Stimulated activated CD4-positive, alpha-beta T cell treated with anti-CD3 and anti-CD28 coated beads, Interleukin-1b, Interleukin-23, amount 100 ng/mL, for 1 hour (primary cell): ENCODE measurements at places on chromosomes 7 and 10.

GRCh38 chr10:9885761-9886160 is 1131.9 kb upstream of the CELF2 start:
- no peak for DNase-seq

- no peak for DNase-seq
These were observed 33.8 kb downstream of the SLC16A9 start for GRCh38 chr10:59675812-59676211.

DNA sequence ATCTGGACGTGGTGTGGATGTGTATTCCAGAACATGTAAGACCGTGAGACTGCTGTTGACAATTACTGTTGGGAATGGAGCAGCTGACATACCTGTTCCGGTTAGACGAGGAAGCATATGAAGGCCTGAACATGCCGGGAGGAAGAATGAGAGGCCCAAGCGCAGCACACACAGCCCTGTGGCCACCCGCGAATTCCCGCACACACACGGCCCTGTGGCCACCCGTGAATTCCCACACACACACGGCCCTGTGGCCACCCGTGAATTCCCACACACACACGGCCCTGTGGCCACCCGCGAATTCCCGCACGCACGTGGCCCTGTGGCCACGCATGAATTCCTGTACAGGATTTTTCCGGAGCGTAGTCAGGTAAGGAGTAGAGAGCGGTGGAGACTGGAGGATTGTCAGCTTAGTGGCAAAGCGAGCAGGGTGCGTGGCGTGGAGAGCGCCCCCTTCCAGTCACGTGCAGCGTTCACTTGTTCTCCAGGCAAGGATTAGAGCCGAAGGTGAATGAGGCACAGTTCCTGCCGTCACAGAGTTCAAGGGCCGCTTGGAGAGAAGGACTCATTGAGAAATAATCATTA is 9.5 kb upstream of the SUN1 start:
- no peak for DNase-seq

DNA sequence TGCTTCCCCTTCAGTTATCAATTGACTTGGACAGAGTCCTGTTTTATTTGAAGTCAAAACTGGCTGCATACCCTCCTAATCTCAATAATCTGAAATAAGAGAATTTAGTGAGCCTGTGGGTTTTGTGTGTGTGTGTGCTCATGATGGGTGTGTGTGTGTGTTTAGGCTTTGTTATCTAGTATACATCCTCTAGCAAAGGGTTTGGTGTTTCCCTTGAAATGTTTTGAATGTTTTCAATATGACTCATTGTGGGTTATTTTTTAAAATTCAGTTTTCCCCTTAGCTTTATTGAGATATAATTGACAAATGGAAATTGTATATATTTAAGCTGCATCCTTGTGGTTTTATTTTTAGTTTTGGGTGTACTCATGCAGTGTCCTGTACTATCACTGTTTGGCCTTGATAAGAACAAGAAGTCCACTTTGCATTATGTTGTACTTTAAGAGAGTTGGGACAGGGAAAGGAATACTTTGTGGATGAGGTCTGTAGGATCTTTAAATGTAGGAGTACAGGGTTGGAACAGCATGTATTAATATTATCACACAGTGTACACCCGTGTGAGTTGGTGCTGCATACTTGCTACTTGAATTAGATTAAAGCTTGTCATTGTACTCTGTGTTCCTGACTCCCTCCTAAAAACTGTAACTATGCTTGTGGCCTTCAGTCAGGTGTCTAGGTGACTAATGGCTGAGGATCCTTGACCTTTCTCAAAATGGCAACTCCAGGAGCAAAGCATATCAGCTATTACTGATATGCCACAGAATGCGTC is 58.3 kb downstream of the VCL start:
- no peak for DNase-seq

DNA sequence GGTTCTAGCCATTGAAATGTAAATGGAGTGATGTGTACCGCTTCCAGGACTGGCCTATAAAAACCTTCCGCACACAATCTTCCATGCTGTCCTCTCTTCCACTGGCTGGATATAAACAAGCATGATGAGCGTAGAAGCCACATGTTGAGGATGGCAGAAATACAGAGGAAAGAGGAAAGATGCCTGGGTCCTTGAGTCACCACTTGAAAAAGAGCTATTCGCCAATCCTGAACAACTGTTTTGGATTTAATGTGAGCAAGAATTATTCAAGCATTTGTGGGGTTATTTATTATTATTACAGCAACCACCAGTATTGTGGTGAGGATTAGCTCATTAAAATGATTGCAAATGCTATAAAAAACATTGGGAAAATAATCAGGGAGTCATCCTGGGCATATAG is 45.8 kb upstream of the PLXNA4 start:
- no peak for DNase-seq

GRCh38 chr7:85226361-85227085 is 39.7 kb upstream of the SEMA3D start:
- no peak for DNase-seq

DNA sequence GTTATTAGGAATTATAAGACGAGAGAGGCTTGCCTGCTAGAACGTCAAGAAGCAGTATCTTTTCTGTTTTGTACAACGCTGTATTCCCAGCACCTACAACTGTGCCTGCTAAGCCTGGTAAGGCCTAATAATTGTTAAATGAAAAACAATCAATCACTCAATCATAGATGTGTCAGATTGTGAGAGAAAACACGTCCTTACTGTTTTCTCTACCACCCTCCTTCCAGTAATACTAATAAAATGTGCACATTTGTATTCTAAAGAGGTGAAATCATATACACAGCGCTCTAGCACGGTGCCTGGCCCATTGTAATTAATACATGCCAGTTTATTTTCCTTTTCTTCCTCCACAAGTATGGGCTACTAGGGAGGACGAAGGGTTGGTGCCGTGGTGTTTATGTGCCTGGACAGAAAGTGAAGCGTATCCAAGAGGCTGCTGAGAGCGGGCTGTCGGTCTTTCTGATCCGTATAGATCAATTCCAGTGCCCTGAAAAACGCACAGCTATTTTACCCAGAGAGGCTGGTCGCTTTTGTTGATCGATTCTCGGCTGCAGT is 1.5 kb upstream of the AUTS2 start:
- no peak for DNase-seq

DNA sequence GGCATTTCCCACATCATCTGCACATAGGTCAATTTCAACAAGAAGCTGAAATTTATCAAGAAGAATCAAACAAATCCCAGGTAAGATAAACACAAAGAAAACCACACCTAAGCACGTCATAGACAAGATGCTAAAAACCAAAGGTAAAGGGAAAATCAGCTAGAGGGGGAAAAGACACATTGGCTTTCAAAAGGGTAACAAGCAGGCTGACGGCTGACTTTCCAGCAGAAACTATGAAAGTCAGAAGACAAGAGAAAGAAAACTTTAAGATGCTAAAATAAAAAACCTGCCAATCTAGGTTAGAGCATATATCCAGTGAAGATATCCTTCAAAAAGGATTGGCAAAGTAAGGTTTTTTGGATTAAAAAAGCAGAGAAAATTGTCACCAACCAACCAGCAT is 59.9 kb upstream of the RHEB start:
- no peak for DNase-seq

- no peak for DNase-seq
These were observed 7.0 kb downstream of the RHOBTB1 start for GRCh38 chr10:60937022-60937421.

GRCh38 chr7:150979713-150980390 is 1.7 kb upstream of the KCNH2 start:
- DNase-seq, result no peak

GRCh38 chr7:73557397-73558257 is at the start of gene BCL7B:
Gene BCL7B, minus strand, starts transcription at chr7:73557690. Its CDS starts 112 bp downstream, at chr7:73557578.
- peak; percentile 56 for DNase-seq

- DNase-seq, result no peak
These were observed at the start of gene GBX1 for GRCh38 chr7:151167197-151167961. Gene GBX1, minus strand, starts transcription at chr7:151167694. Its CDS starts 146 bp downstream, at chr7:151167548.

GRCh38 chr10:19947215-19947614 is 131.0 kb downstream of the PLXDC2 start:
- no peak for DNase-seq

- DNase-seq, result no peak
These were observed 75.8 kb downstream of the JAZF1 start for GRCh38 chr7:28104811-28105210.

DNA sequence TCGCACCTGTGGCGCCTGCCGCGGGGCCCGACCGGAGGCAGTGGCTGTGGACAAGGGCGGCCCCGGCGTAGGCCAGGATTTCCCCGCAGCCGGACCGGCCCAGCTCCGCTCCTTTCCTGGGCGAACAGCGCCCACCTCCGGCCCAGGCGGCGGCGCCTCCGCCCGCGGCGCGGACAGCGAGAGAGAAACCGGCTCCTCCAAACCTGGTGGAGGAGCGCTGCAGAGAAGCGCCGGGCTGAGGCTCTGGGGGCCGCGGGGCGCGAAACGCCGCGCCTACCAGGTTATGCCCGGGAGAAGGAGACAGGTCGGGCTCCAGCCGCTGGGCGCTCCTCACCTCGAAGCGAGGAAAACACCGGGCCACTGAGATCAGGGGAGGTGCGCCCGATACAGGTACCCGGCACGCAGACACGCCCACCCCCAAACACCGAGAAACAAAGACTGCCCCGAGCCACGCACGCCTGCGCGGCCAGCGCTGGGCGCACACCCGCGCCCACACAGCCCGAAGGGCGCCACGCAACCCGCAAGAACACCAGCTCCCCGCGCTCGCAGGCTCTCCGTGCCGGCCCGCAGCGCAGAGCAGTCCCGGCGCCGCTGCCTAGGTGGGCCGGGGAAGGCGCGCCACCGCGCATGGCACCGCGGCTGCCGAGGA is 3.3 kb downstream of the GRID1 start:
- DNase-seq, result no peak

GRCh38 chr7:28608731-28609130 is 196.4 kb downstream of the CREB5 start:
- DNase-seq, result no peak

DNA sequence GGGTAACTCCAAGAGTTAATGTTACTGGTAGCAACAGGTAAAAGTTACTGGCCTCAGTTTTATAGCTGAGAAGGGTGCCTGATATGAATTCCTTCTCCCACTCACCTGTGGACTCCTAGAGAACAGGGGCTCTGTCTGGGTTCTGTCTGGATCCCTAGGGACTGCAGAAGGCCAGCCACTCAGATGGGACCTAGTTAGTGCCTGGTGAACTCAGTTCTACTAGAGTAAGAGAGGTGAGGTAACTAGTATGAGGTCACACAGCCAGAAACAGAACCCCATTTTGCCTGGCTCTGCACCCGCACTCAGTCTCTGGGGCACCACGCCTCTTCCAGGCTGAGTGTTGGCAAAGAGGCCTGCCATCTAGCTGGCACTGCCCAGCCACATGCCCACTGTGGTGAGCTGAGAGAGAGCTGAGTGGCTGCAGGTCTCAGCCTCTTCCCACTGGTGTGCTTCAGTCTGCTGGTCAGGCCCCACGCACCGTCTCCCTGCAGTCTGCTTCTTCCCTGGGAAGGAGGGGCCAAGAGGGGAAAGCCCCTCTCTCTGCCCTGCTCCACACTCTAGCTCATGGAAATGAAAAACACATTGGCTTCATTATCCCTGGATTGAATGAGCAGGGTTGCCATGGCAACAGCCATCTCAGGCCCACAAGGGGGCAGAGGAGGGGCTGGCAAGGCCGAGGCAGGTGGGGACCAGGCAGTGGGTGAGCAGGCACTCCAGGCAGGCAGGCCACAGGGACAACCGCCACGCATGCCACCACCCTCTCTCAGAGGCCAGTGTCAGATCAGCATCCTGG is 110.6 kb downstream of the ZMIZ1 start:
- DNase-seq, result no peak

- no peak for DNase-seq
These were observed 238.2 kb upstream of the FAM3C start for GRCh38 chr7:121634356-121634755.

DNA sequence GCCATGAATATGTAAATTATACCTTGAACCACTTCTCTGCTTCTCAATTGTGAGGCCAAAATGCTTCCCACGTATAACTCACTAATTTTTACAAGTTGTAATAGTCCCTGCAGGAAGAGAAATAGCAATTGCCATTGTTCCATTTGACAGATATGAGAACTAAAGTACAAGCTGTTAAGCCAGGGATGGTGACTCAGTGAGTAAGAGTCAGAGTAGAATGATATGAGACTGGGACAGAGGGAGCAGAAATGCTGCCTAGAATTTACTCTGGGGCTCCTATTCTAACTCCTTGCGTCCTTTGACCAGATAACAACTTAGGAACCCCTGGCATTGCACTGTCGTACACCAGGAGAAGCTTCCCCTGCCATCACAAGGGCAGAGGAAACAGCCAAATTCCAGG is 45.1 kb upstream of the SEPTIN7 start:
- no peak for DNase-seq

DNA sequence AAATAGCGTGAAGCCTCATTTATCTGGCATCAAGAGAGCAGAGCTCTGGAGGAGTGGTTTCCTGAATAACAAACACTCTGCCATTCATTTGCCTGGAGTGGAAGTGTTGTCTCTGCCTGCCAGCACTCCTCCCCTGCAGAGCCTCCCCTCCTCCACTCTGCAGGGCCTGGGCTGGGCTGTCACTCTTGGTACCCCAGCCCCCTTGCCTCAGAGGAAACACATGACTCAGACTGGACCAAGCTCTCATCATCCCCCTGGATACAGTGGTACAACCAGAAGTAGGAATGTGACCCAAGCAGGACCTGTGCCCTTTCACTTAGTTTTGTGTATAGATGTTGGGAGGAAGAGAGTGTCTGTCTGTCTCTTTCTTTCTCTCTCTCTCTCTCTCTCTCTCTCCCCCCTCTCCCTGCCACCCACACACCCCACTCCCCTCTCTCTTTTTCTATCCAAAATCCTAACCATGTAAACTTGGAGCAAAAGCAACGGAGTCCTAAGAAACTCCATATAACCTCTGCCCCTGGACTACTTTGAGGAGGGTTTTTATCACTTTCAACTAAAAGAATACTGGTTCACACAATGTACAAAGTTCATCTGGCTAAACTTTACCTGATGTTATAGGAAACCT is 43.9 kb downstream of the DOCK4 start:
- no peak for DNase-seq

DNA sequence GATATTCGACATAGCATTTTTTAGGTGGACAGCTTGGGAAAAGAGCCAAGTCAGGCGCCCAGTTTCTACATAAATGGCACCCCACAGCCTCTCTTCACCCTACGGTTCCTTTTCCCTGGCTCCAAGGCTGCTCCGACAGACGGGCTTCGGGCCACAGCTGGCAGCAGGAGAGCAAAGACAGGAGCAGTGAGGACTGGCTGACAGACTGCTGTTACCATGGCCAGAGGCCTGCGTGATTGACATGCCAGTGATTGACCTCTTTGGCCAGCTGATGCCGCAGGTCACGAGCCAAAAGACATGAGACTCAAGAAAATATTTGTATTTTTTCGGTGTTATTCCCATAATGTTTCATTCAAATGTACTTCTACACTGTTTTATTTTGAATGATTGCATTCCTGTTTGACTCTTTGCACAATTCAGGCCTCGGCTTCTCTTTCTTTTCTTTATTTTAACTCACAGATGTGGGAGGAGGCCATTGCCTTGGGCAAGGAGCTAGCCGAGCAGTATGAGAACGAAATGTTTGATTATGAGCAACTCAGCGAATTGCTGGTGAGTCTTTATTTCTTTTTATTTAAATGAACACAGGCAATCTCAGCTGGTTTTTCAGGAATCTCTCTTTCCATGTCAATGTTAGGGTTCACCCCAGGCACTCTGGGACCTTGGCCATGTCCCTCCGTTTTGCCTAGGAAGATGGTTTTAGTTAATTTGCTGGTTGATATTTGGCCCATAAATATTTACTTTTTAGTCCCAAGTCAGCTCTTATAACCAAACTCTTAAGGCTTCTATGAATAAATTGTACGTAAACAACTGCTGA is 146.3 kb upstream of the NPS start:
- DNase-seq, result no peak

GRCh38 chr7:43891069-43891955 is 15.1 kb downstream of the URGCP start:
- DNase-seq, result no peak
